ENCODE measurements at places on chromosomes 13 and 19.

DNA sequence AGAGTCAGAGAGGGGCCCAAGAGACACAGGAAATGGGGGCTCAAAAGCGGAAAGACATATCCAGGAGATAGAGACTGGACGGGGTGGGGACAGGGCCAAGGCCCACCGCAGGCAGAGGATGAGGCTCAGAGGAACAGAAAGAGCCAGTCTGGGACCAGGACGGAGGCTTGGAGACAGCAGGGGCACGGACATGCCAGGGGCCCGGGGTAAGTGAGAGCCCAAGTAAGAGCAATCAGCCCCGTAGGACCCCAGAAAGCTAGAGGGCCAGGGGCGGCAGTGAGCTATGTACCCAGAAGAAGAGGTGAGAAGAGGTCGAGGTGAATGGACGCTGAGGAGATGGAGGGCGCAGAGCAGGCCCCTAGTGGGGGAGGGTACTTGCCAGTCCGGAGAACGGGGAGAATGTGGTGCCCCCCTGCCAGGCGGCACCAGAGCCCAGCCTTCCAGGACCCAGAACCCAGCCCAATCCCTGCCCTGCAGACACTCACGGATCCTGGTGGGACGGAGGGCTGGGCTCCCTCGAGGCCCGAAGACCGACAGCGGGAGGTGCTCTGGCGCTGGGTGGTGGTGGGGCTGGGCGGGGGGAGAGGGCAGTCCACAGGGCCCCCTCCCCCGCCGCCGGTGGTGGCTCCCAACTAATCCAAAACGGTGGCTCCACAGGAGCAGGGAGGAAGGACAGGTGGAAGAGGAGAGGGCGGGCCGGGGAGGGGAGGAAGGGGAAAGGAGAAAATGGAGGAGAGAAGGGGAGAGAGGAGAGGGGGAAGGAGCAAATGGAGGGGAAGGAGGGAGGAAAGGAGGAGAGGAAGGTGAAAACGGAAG lies 1.0 kb downstream of the GRIK5 start:
- DNase-seq = no peak

GRCh38 chr19:27740396-27740795 lies 1472.6 kb downstream of the UQCRFS1 start:
- no peak for DNase-seq

DNA sequence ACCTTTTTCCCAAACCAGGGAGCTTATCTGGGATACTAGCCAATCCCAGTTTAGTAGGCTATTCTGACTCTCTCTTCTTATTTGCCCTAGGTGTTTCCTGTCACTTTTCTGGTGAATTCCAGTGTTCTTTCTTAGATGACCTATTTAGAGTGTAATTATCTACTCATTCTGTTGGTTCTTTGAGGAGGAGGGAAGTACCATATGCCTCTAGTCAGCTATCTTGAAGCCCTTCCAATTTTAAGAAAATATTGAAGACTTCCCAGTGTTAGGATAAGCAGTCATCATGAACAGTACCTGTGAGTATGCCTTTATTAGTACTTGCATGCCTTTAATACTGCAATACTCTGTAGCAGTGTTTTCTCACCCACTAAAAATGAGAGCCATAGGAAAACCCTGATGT lies 724.3 kb upstream of the SLITRK1 start:
- no peak for DNase-seq

DNA sequence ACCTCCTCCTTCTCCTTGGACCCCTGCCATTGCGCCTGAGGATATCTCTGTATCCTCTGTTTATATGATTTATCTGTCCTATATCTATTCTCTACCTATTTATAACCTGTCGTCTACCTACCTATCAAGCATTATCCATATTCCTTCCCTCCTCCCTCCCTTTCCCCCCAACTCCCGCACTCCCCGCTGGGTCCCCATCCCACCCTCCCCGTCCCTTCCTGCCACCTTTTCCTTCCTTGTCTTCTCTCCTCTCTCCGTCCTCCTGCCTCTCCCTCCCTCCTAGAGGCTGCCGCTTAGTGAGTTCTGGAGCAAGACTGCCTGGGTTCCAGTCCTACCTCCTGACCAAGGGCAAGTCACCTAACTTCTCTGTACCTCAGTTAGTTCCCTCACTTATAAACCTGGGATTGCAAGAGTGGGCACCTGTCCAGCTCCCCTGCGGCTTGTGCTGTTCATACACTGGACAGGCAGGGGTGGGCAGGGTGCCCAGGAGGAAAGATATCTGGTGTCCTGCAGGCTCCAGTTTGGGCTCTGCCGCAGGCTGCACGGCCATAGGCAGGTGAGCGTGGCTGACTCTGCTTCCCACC lies 16.1 kb downstream of the TTYH1 start:
- DNase-seq = no peak

GRCh38 chr13:39036212-39036611 lies 1.7 kb downstream of the PROSER1 start:
- no peak for DNase-seq

DNA sequence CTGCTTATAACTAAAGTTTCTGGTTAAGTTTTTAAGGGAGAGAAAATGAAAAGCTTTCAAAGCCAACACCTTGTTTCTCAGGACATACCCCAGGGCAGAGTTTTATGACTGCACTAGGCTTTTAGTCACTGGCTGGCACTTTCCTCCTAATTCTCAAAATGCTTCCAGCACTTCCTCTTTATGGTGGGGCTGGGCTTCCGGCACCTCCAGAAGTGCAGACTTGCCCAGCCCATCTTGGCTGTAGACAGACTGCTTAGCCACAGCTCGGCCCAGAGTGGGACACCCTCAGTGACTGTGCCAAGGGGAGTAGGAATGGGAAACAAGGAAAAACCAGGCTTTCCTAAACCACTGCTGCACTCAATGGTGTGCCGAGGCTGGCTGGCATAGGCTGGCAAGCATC lies 23.2 kb upstream of the GTF3A start:
- DNase-seq = no peak

- no peak for DNase-seq
Measured at GRCh38 chr19:14135985-14136508, 342 bp downstream of the ASF1B start.

- peak; percentile 35 for DNase-seq
Measured at GRCh38 chr13:113862931-113863523, 849 bp downstream of the GAS6 start.

DNA sequence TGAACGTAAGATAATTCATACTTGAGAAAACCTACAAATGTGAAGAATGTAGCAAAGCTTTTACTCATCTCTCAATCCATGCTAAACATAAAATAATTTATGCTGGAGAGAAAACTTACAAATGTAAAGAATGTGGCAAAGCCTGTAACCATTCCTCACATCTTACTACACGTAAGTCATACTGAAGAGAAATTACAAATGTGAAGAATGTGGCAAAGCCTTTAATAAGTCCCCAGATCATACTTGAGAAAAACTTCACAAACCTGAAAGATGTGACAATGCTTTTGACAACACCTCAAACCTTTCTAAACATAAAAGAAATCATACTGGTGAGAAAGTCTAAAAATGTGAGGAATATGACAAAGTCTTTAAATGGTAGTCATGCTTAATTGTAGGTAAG lies 89.4 kb downstream of the ZNF675 start:
- no peak for DNase-seq

DNA sequence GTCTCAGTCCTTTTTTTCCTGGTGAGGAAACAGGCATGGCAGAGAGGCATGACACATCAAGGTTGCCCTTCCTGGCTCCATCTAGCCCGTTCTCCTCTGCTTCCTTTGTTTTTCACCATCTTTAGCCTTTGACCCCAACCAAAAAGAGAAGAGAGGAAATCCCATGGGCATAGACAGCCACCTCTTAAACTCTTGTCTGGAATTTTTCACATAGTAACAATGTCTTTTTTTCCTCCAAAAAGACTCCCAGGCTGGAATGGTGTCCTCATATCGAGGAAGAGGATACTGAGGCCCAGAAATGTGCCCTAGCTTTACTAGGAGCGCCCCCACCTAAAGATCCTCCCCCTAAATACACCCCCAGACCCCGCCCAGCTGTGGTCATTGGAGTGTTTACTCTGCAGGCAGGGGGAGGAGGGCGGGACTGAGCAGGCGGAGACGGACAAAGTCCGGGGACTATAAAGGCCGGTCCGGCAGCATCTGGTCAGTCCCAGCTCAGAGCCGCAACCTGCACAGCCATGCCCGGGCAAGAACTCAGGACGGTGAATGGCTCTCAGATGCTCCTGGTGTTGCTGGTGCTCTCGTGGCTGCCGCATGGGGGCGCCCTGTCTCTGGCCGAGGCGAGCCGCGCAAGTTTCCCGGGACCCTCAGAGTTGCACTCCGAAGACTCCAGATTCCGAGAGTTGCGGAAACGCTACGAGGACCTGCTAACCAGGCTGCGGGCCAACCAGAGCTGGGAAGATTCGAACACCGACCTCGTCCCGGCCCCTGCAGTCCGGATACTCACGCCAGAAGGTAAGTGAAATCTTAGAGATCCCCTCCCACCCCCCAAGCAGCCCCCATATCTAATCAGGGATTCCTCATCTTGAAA lies at the start of gene GDF15:
Gene GDF15, plus strand, starts transcription at position 484 of the 868 bp plus-strand sequence. Its CDS starts 32 bp downstream, at position 516.
- DNase-seq = peak; percentile 38

DNA sequence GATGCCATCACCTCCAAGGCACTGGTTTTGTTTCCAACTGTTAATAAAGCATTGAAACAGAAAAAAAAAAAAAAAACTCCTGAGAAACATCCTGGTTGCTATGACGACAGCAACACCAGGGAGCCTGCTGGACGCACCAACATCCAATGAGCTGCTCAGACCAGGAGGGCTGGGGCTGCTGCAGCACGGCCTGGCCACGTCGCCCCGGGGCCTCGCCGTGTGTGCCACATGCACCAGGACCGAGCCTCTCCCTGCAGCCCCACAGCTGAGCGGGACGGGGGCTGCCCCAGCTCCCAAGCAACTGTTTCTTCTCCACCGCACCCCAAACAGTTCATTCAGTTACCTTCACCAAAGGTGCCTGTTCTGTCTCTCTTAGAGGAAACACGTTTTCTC lies 54.5 kb downstream of the RASA3 start:
- DNase-seq = peak; percentile 20

DNA sequence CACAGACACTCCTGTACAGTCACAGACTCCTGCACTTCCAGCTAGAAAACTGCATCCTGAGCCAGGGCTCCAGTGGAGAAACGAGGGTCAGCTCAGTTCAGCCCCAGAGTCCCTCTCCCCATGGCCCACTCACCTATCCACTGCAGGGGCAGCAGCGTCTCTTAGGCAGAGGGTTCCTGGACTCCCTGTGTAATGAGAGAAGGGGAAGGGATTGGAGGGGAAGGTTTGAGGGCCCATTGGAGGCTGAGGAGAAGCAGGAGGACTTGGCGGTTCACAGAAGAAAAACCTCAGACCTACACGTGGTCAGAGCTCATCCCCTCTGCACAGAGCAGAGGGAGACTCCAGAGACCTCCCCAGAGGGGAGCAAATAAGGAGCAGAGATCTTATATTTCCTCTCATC lies 9.2 kb upstream of the CEACAM18 start:
- no peak for DNase-seq

- no peak for DNase-seq
Measured at GRCh38 chr19:49801966-49802661, 11.0 kb downstream of the FUZ start.

DNA sequence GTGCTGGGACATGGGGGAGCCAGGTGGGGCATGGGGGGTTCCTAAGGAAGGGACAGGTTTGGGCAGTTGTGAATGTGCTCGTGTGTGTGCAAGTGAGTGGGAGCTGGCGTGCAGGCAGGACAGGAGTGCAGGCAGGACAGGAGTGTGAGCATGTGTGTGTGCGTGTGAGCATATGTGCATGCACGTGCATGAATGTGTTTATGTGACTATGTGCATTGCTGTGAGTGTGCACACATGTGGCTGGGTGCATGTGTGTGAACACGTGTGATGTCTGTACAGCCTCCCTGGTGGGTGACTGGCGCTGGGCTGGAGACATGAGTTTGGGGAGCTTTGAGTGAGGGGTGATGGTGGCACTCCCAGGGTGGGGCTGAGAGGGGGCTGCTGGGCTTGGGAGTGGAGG lies 33.4 kb downstream of the CRTC1 start:
- no peak for DNase-seq

- DNase-seq = no peak
Measured at GRCh38 chr13:27461940-27462584, 11.7 kb upstream of the MTIF3 start.

GRCh38 chr19:42268142-42268703 lies 829 bp upstream of the CIC start:
- DNase-seq = peak; percentile 98

DNA sequence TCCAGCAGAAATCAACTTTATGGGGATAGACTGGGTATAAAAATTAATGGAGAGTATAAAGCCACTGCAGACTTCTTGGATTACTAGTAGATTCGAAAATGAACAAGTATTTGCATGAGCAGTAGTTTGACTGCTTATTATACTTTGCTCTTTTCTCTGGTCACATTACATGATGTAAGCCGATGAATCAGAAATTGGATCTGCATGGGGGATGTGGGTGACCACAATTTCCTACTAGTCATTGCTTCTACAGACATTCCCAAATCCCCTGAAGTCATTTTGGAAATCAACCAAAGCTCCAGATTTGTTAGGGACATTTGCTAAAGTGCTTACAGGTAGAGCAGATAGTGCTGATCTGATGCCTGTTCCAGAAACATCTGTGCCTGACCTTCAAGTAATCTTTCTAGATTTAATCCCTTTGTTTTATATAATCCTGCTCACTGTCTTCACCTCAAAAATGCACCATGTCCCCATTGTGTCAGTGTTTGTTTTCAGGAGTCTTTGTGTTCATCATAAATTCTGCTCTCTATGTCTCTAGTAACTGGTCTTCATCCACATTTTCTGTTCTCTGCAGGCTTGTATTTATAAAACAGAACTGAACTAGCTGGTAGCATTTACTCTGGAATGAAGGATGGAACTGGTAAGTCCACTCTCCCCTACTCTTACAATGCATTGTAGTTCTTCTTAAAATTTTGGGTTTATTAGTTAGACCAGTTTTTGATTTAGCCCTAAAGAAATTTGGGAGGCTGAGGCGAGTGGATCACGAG lies 201.5 kb upstream of the CSNK1A1L start:
- no peak for DNase-seq
